ENCODE measurements at places on chromosomes 7 and 10.

DNA sequence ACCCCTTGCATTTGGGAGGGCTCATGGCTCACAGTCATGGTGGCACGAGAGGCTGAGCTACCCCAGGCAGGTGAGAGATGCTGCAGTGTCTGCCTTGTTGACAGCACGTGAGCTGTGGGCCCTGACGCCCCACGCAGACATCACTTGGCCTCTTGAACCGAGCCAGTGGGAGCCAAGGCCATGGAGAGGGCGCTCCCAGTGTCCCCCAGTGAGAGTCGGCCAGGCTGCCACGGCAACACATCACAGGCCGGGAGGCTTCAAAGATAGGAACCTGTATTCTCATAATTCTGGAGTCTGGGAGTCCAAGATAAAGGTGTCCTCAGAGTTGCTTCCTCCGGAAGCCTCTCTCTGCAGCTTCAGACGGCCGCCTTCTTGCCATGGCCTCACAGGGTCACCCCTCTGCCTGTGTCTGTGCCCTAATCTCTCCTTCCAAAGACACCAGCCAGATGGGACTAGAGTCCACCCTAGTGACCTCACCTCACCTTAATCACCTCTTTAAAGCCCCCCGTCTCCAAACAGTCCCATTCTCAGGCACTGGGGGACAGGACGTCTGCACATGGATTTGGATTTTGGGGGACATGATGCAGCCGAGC lies 119.6 kb downstream of the KLF6 start:
- DNase-seq: no peak

DNA sequence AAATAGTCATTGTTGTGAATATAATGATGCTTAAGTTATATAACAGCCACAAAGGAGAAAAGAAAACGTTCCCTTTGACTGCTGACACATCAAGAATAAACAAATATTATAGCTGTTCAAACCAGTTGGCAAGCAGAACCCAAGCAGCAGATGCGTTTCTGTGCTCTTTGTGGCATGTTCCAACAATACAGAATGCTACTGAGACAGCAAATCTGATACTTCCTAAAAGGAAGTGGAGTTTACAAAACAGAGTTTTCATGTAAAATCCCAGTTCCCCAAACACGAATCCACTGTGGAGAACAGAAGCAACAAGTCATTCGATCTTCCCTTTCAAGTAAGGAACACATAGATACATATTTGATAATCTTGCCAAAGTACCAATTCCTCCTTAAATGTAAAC lies 170.9 kb upstream of the ASAH2 start:
- DNase-seq: no peak

- no peak for DNase-seq
Observed at GRCh38 chr7:135706858-135707569, 21.0 kb downstream of the SLC13A4 start.

- no peak for DNase-seq
Observed at GRCh38 chr10:107417446-107417845, 252.9 kb upstream of the SORCS1 start.

GRCh38 chr10:128855618-128856428 lies 611.2 kb upstream of the MGMT start:
- no peak for DNase-seq

DNA sequence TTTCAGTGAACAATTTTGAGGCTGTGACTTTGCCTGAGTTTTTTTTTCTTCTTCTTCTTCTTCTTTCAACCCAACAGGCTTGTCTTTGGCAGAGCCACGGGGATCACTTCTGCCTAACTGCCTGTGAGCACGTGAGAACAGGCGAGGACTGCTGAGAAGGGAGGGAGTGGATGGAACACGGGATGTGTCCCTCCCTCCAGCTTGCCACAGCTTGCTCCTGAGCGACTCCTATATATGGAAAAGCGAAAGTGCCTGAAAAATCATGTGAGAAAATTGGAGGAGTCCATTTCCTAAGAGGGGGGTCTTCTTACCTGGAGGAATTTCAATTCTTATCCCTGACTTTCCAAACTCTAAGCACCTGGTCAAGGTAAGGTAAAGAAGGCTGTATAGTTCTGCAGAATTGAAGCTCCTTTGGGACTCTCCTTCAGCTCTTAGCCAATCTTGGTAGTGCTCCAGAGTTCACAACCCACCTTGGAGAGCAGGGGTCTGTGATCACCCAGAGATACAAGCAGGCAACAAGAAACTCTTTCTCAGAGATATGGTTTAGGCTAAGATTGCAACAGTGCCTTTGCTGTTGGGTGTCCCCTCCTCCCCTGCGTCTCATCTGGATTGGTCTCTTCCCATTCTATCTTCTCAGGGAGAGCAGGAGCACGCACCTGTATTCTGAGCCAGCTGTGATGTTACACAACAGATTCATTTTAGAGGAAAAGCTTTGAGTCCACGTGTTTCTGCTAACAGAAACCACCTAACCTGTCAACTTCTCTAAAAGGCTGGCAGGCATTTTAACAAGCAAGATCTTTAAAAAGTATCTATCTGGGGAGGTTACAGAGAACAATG lies at the start of gene MAT1A:
MAT1A (minus strand) TSS at position 208 of the 837 bp plus-strand sequence. CDS start 235 bp downstream, outside the sequence.
- no peak for DNase-seq

GRCh38 chr7:41520445-41520844 lies 182.4 kb downstream of the INHBA start:
- no peak for DNase-seq

DNA sequence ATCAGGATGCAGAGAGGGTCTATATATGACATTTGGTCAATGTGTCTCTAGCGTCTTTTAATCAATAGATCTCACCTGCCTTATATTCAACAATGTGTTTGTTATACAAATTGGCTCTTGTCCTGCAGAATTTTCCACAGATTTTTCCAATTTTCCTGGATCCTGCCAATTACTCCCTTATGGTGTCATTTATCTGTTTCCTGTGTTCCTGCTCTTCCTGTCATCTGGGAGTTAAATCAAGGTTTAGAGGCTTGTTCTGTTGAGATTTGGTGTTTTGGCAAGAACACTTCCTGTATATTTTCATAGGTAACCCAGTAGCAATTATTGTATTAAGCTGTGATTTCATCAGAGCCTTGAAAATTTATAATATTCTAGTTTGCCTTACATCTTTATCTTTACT lies 8.8 kb upstream of the C10orf71 start:
- no peak for DNase-seq

DNA sequence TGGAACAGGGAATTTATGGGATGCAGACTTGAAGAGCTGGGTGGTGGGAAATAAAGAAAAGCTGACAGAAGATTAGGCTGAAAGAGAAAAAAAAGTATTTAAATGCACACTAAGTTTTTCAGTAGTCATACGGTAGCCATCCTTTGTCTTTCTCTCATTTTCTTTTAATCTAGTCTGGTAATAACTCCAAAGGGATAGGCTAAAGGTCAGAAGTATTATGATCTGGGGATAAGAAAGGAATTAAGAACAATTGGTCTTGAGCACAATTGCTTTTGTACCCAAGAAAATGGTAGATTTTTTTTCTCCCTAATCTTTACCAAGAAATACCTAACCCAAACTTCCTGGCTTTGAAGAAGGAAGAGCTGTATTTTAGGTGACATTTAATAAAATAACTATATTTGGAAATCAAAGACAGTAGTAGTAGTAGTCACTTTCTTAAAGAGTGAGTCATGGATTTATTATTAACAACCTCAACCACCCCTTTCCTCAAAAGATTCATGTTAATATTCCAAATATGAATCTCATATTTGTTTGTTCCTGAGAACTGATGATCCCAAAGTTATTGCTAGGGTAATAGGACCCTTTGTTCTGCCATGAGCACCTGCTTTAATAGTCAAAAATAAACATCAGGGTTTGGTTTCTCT lies 120.2 kb upstream of the ODAD2 start:
- DNase-seq: no peak

- DNase-seq: no peak
Observed at GRCh38 chr7:139034855-139035585, 822 bp downstream of the ZC3HAV1L start.

- DNase-seq: no peak
Observed at GRCh38 chr10:119339109-119339508, 131.7 kb downstream of the GRK5 start.

DNA sequence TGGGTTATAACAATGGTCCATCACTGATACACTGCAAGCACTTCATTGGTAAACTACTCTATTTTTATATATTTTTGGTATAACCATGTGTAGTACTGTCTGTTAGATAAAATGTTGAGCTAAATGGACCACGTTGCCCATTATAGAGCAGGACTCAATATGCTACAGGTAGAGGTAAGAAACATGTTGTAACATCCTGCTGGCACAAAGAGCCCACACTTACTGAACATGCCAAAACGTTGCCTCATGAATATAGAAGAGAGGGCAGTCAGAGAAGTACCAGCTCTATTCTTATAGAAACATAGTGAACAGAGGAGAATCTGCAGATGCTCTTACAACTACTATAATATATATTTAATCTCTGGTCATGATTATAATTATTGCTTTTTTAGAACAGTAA lies 18.4 kb upstream of the MET start:
- DNase-seq: no peak

- DNase-seq: no peak
Observed at GRCh38 chr7:101633511-101633910, 4.4 kb upstream of the MYL10 start.

GRCh38 chr7:76196786-76197185 lies 4.9 kb upstream of the SRRM3 start:
- DNase-seq: no peak

DNA sequence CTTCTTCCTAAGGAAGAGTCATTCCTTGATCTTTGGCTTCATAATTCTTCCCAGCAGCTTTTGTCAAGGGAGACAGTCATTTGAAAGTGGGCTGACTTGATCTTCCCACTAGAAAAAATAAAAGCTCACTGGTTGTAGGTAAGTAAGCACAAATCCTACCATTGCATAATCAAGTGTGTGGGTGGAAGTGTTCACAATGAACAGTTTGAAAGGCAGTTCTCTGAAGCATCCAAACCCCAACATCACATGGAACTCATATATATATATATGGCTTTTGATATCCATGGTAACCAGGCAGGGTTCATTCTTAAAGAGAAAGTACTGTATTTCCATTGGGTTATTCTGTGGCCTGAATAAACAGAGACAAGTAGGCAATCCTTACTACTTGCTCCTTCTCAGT lies 51.6 kb downstream of the ARMH3 start:
- peak; percentile 19 for DNase-seq

- DNase-seq: peak; percentile 95
Observed at GRCh38 chr10:6348096-6348874, 145.6 kb downstream of the PFKFB3 start.

DNA sequence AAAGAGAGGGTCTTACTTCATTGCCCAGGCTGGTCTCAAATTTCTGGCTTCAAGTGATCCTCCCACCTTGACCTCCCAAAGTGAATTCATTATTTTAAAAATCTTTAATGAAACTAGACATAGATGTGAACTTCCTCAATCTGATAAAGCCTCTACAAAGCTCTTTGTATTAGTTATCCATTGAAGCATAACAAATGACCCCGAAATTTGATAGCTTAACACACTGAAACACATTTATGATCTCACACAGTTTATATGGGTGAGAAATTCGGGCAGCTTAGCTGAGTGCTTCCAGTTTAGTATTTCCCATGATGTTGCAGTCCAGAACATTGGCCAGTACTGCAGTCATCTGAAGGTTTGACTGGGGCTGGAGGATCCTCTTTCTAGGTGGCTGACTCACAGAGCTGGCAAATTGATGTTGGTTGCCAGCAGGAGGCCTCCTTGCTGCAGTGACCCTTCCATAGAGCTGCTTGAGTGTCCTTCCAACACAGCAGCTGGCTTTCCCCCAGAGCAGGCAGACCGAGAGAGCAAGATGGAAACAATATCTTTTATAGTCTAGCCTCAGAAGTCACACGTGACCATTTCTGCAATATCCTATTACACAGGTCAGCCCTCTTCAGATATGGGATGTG lies 16.6 kb upstream of the WNT8B start:
- no peak for DNase-seq

DNA sequence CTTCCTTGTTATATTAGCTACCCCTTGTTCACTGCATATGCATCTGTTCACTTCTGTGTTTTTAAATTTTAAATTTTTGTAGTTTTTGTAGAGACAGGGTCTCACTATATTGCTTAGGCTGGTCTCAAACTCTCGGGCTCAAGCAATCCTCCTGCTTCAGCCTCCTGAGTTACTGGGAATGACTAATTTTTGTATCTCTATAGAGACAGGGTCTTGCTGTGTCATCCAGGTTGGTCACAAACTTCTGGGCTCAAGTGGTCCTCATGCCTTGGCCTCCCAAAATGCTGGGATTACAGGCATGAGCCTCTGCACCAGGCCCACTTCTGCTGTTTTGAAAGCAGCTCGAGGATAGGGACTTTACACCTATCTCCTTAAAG lies 64.6 kb downstream of the PRTFDC1 start:
- no peak for DNase-seq

- no peak for DNase-seq
Observed at GRCh38 chr7:20299145-20299544, 31.6 kb upstream of the ITGB8 start.

DNA sequence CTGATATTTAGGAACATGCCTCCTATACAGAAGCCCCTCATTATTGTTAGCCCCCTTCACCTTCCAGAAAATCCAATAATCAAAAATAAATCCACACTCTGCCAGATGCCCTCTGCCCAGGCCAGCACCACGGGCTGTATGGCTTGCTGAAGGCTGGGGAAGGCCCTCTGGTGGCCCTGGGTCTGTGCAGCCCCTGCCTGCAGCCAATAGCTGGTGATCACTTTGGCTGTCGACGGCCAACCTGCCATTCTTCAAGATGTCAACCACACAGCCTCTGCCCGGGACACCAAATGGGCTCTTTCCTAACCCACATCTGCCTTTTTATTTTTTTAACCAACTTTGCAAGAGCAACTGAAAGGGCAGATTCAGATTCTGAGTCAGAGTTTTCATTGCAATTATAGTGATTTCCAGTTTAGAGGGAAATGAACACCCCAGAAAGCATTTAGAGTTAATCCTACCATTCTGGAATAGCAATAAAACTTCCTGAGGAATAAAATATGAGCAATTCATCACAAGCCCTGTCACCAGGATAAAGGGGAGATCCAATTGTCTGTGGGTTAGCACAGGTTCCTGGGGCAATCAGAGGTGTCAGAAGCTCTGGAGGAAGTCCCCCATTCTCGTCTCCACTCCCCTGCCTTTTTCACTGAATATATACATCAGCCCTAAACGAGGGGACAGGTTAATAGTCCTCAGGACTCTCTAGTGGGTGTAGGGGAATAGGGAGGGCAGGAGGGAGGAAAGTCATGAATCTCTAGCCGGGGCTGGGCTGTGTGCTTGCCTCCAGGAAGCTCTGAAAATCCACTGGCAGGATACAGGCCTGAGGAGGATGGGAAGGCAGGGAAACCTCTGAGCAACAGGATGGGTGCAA lies 211.3 kb downstream of the GRID1 start:
- no peak for DNase-seq

DNA sequence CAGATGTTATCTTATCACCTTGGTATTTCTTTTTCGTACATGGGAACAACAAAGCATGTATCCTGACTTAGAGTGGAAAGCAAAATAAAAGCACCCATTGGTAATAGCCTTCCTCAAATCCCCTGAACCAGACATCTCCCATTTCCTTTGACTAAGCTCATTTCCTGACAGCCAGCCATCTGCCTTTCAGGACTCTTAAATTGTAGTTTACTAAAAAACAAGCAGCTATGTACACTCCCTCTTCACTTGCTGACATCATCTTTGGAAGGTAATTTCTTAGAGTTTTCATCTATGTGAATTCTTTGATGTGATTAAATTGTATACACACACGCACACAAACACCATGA lies 40.7 kb downstream of the ARL4A start:
- no peak for DNase-seq

Measured in B cell (primary cell).